ENCODE measurements at places on chromosomes 2 and 18.

GRCh38 chr2:126882736-126883665 is 15.7 kb upstream of the TEX51 start:
- H3K4me3 ChIP-seq: no peak overlapping the region
- no peak for DNase-seq
- H3K27ac ChIP-seq: no peak overlapping the region
- peaks cover 5% of the 10 kb centered on the region for H3K4me1 ChIP-seq
- H3K36me3 ChIP-seq: no peaks in the 10 kb centered on the region

- H3K27me3 ChIP-seq: peaks cover 62% of the 10 kb centered on the region
- no peak for DNase-seq
- H3K27ac ChIP-seq: no peak overlapping the region
Observed at GRCh38 chr18:61949946-61950345, 57.1 kb upstream of the RNF152 start.

DNA sequence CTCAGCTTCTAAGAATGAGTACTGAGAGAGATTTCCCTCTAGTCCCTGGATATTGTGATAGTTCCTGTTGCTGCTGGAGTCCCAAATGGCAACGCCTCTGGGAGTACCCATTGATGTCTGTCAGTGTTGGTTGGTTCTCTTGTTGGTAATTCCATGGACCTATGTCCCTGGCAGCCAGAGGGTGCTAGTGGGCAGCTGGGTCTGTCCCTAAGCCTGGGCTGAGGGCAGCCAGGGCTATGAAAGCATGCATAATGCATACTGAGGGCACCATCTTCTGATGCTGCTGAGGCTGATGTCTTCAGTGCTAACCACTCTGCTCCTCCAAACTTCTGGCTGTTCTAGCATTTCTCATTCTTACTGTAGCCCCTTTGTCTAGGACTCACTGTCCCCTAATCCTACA is 35.9 kb downstream of the NABP1 start:
- DNase-seq: no peak
- no peaks in the 10 kb centered on the region for H3K27me3 ChIP-seq
- no peak overlapping the region for H3K4me3 ChIP-seq
- H3K36me3 ChIP-seq: no peaks in the 10 kb centered on the region
- peaks cover 8% of the 10 kb centered on the region for H3K4me1 ChIP-seq

GRCh38 chr2:85902496-85902895 is 13.7 kb upstream of the ST3GAL5 start:
- no peak overlapping the region for H3K27ac ChIP-seq
- DNase-seq: no peak
- H3K36me3 ChIP-seq: peaks cover 4% of the 10 kb centered on the region

DNA sequence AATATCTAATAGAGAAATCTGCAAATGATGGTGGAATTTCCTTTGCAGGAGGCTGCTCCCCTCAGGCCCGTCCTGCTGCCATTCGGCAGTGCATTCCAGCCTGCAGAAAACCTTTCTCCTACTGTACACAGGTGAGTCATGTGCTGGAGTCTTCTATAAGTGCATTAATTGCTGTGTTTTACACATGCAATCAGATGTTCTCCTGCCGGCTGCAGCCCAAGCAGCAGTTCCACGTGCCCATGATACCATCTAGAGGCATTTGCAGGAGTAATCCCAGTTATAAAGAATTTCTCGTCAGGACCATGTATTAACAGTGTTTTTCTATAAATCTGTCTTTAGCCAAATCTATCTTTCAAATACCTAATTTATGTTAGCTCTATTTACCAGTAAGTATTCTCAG is 304.7 kb upstream of the HNMT start:
- no peaks in the 10 kb centered on the region for H3K27me3 ChIP-seq
- no peak overlapping the region for H3K4me3 ChIP-seq

DNA sequence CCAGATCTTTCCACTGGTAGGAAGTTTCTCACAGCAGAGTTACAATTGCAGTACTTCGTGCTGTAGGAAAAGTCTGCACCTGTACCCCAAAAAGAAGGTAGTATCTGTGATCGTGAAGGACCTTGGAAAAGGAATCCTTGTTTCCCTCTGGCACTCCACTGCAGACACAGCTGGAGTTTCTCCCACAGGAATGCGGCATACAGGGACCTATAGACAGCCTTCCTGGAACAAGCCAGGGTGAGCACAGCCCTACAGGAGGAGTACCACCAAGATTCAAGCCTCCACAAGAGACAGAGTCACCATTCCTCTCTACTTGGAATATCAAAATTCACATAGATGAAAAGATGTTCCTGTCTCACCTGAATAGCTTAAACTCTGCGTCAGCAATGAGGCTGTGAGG is 372.4 kb downstream of the CMPK2 start:
- no peaks in the 10 kb centered on the region for H3K36me3 ChIP-seq
- no peak overlapping the region for H3K27ac ChIP-seq
- no peak for DNase-seq
- no peak overlapping the region for H3K4me3 ChIP-seq
- H3K4me1 ChIP-seq: no peaks in the 10 kb centered on the region
- no peaks in the 10 kb centered on the region for H3K27me3 ChIP-seq

All from stimulated activated naive B cell treated with anti-CD40 and anti-IgM and Interleukin-4, amounts not matched to agents 10 μg/mL and 1 μg/mL and 100 μg/mL, for 72 hours (primary cell).